ENCODE measurements at places on chromosomes 1 and 21.
A peak's percentile ranks its signal among the peaks of the same experiment; 100 is the strongest.

DNA sequence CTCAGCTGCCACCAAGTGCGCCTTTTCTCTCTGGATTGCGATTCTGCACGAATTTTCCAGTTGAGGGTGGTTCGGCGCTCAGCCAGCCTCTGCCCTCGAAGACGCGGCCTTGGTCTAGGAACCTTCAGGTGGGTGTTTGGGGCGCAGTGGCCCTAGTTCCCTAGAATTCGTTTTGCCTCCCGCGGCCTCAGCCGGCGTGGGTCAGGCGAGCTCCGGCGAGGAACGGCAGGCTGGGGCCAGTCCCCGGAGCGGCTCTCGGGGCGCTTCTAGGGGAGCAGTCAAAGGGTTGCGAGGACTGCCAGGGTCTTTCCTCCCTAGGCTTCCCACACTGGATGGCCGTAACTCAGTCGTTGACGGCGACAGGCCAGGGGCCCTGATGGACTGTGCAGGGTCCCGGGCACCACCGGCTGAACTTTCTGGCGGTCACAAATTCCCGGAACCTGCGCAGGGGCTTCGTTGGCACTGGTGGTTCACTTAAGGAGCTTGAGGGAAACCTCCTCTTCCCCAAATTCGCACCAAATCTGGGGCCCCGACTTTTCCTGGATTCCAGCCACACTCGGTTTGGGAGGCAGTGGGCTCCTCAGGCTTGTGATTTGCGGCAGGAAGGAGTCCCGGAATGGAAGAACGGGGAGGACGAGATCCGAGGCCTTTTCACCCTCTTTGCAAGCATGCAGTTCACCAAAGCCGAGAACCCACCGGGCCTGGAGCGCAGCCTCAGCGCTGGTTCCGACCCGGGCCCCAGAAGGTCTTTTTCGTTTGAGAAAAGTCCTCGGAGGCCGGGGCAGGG lies 1.2 kb downstream of the DMBX1 start:
- no peak for DNase-seq

- no peak for DNase-seq
Measured at GRCh38 chr1:231853588-231854207, 227.1 kb downstream of the DISC1 start.

DNA sequence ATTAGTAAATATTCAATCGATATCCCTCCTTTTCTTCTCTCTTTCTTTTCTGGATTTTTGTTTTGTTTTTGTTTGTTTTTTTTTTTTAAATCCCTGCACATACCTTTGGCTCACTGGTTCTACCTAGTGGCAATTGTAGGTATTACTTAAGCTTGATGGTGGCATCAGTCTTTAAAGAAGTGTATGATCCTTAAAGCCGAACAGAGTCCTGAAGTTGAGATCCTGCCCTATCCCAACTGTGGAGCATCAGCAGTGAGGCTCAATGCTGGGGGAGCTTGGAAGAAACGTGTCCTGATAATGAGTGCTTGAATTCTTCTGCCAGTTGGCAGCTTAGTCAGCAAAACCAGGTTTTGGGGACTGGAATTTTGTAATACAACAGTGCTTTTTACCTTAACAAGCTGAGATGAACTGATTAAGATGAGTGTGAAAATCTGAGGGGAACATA lies 60.8 kb downstream of the FASLG start:
- DNase-seq, result peak; percentile 50

DNA sequence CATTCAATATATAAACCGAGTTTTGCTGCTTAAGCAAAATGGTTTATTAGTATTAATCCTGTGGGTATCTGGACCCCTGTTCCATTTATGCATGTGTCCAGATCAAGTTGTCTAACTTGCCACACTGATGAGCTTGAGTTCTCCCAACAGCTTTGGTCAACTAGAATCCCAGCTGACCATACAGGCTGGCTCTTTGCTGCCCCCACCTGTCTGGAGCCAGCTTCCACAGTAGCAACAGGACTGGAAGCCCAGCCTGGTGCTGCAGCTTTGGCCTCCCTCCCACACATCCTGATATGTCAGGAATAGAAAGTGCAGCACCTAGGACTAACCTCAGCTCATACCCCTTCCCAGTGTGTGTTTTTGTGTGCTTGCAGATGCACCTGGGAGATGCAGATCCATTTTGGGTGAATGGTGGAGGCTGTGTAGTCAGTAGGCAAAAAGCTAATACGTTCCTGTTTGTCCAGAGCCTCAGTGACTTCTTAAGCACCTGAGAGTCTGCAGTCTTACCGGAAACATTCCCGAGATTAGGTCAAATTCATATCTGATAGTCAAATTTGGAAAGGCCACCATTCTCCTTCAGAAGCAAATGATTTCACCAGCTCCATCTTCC lies 40.9 kb upstream of the BEND5 start:
- DNase-seq, result no peak

- DNase-seq, result no peak
Measured at GRCh38 chr1:6822530-6823359, 37.5 kb downstream of the CAMTA1 start.

- DNase-seq, result no peak
Measured at GRCh38 chr21:32567626-32568025, 17.7 kb downstream of the TCP10L start.

DNA sequence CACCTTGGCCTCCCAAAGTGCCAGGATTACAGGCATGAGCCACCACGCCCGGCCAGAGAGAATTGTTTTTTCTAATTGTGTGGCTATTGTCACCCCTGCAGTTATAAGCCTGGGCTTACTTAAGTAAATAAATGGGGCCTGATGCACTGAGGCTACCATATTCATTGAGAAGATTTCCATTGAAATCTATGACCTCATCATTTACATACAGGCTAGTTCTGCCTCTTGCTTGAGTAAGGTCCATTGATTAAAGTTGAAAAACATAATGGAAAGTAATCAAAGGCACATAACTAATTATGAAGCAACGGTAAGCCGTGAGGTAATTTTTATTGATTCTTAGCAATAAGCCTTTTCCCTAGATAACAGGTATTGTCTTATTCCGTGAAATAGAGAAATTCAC lies 788.9 kb downstream of the ADGRL2 start:
- no peak for DNase-seq
